Activated naive CD4-positive, alpha-beta T cell treated with anti-CD3 and anti-CD28 coated beads for 36 hours (primary cell): ENCODE measurements at places on chromosomes 12 and 14. TPM values are rescaled to one million over a fixed set of nuclear protein-coding genes. Genes with fewer than 3 reads are reported as not detected.

DNA sequence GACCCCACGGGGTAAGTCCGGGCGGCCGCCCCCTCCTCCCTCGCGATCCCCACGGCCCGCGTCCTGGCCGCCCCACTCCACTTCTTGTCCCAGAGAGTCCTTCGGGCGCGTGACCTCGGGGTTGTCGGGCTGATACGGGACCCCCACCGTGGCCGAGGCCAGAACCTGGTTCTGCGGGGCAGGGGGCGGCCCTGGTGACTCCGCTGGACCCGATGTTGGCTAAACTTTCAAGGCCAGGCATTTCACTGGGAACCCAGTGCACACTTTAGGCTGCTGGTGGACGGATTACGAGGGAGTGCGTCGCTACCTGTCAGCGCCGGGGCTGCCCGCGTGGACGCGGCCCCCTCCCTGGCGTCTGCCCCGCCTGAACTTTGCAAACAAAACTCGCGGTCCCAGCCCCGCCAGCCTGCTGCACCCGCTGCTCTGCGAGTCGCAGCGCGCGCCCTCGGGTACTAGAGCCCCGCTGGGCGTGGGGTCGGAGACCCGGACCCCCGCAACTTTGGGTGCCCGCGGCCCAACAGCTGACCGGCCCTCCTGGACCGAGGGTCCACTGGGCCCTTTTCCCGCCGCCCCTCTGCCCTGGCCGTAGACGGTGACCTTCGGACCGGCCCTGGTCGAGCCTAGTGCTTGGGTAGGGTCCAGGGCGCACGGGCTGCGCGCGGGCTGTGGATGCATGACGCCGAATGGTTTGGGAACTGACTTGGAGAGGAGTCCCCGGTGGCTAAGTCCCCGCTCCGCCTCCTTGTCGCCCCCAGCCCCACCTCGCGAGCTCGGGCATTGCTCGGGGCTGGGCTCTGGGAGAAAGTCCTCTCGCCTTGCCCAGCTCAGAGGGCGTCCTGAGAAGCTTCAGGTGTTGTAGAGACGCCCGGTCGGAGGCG, 624 bp downstream of the RIN3 start:
- H3K27me3 ChIP-seq = no peaks in the 10 kb centered on the region
- DNase-seq = peak; percentile 31
- no peaks in the 10 kb centered on the region for H3K36me3 ChIP-seq

DERA gene
- 29.8 TPM for total RNA-seq

HNF1A gene
- total RNA-seq = not detected

RPGRIP1 gene
- total RNA-seq = not detected

- no peak overlapping the region for H3K4me3 ChIP-seq
- no peak overlapping the region for H3K27ac ChIP-seq
- H3K36me3 ChIP-seq = no peaks in the 10 kb centered on the region
- no peak for DNase-seq
These were observed 179.7 kb downstream of the PDZRN4 start for GRCh38 chr12:41367726-41368405.

PRKCH gene
- total RNA-seq = 158 TPM

- DNase-seq = no peak
- no peak overlapping the region for H3K4me3 ChIP-seq
- no peak overlapping the region for H3K27ac ChIP-seq
- no peaks in the 10 kb centered on the region for H3K27me3 ChIP-seq
These were observed 8.6 kb upstream of the LPCAT3 start for GRCh38 chr12:7026854-7027253.

DNA sequence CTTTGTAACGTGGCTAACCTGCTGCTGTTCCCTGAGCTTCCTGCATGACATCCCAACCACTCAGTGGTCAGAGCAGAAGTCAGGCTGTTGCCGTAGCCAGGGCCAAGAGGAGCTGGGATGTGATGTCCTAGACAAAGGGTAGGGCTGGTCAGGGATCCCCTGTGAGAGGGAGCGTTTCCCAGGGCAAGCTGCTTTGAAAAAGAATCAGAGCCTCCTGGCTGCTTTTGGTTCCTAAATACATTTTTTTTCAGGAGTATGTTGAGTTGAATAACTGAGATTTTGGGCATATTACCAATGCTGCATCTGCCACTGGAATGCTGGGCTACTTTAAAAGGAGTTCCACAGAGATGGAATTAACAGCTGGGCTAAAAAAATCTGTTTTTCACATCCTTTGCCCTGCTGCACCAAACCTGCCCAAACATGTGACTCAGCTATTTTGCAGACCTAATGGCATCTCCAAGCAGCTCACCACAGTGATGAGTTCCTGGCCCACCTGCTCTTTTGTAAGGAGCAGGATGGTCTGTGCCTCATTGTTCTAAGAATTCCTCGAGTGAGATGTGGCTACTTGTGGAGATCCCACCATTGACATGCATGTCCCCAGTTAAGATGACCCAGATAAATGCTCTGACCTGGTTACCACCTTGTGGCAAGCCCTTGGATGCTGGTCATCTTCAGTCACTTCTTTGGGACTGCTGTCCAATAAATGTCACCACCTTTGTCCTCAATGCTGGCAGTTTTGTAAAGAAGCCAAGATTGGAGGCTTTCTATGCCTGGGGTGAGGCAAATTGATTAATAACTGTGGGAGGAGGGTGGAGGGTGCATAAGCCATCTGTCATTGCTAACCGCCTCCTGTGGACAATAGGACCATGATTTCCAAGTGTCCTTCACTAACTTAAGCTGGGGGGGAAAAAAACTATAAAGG, 24.1 kb downstream of the ANKRD13A start:
- peaks cover 21% of the 10 kb centered on the region for H3K4me1 ChIP-seq
- H3K36me3 ChIP-seq = peaks cover 16% of the 10 kb centered on the region
- no peak overlapping the region for H3K4me3 ChIP-seq

GRCh38 chr12:98639491-98639890, 5.1 kb downstream of the IKBIP start:
- peaks cover 10% of the 10 kb centered on the region for H3K36me3 ChIP-seq
- no peak overlapping the region for H3K4me3 ChIP-seq
- no peak overlapping the region for H3K27ac ChIP-seq
- H3K27me3 ChIP-seq = no peaks in the 10 kb centered on the region
